Pulmonary artery endothelial cell (primary cell): ENCODE measurements at places on chromosomes 2 and 18.

DNA sequence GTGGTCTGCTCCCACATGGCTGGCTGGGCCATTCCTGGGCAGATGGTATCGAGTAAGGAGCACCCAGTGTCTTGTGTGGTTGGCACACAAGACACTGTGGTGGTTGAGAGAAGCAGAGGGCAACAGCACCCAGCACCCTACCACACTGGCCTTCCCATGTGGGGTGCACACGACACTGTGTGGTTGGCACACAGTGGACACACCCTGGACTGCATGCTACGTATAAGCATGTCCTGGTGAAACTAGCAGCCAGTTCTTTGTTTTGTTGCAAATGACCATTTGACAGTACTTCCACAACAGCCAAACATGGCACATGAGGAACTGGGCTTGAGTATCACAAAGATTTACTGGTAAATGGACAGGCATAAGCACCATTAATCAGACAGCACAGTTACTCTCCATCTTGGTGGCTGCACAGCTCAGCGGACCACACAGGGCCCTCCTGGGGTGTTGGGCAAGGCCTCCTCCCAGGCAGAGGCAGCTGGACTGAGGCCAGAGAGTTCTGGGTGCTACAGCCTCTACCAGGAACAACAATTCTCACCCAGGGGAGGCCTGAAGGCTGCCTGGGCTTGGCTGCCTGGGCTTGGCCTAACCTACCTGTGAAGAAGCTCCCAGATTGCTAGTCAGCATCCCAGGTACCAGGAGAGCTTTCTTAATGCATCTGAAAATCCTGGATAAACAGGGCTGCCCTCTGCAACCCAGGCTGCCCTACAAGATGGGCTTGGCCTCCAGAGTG, 59.3 kb upstream of the ALPP start:
- no peak for DNase-seq

DNA sequence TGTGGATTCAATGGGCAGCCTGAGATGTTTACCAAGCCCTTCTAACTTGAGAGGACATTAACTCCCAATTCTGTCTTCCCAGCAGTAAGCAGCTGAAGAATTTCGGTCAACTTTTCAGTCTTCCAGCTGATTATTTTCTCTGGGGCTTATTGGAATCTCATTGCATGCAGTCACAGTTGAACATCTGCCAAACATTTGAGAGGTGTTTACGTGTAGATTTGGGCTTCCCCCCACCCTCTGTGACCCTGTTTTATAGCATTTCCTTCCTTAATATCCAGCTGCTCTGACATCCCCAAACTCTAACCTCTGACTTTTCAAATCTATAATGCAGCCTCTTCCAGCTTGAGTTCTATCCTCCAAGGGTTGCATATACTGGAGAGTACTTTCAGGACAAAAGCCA, 16.5 kb upstream of the VIT start:
- DNase-seq: no peak

DNA sequence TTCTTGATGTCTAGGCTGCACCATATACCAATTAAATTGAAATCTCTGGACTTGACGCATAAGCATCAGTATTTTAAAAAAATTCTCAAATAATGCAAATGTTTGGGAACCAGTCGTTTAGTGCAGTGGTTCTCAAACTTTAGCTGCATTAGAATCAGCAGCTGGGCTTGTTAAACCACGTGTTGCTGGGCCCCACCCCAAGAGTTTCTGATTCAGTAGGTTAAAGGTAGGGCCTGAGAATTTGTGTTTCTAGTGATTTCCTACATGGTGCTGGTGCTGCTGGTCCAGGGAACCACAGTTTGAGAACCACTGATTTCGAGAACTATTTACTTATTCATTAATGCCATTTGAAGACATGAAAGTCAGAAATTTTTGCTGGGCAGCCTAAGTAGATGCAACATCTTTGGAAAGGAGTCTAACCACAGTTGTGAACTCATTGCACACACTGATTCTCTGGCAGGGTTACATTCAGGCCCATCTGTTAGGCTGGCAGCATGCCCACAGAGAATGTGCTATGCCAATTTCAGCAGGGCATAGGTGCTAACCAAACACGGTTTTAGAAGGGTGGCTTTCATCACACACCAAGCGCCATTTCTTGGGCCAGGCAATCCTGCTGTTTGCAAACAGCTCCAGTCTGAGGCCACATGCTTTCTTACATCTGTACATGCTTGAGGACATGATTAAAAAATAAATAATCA, 26.4 kb upstream of the ATP5MC3 start:
- no peak for DNase-seq

- DNase-seq: no peak
Measured at GRCh38 chr2:221850076-221850475, 278.0 kb upstream of the EPHA4 start.
